Stimulated activated CD8-positive, alpha-beta memory T cell treated with anti-CD3 and anti-CD28 coated beads, Interleukin-2, amount 100 ng/mL, for 1 hour (primary cell): ENCODE measurements at places on chromosomes 7 and 10.

DNA sequence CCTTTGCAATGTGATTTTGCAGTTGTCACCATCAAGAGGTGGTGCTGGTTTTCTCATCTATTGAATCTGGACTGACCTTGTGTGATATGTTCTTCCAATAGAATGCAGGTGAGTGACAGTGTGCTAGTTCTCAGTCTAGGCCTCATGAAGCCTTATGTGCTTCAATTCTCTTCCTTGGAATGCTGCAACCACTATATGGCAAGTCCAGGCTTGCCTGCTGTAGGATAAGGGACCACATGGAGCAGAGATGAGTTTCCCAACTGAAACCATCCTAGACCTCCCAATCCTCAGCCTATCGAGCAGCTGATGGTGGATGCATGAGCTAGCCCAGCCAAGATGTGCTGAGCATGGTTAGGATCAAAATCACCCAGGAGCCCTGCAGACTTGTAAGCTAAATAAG lies 32.6 kb upstream of the ARHGAP21 start:
- no peak for DNase-seq

DNA sequence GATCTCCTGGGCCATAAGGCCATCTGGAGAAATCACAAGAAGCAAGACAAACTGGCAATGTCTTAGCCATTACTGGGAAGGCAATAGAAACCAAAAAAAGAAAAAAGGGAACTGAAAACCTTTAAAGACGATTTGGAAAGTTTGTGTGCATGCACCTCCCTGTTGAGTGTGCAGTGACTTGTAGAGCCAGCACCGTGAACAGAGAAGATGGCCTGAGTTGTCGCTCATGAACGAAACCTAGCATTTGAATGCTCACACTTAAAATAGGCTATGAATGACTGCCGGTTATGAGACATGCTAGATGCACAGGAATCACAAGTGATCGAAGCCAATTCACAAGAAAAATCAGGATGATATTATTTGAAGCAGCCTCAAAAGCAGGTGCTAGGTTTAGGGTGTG lies 151.3 kb upstream of the ADO start:
- DNase-seq: no peak

- no peak for DNase-seq
These were observed 17.8 kb upstream of the IFIT2 start for GRCh38 chr10:89283936-89284475.

DNA sequence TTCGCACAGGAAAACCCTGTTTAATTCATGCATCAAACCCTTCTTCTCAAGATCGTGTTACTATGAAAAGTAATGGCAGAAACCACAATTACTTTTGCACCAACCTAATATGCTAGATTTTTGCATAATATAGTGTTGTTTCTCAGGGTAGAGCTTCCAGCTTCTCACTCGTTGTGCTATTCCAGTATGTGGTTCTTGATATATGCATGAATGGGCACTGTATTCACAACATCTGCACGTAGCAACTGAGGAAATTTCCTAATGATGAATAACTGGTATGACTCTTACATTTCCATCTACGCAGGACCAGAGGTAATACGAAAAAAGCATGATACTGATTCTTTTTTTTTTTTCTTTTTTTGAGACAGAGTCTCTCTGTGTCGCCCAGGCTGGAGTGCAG lies 326.6 kb upstream of the GALNT17 start:
- no peak for DNase-seq

DNA sequence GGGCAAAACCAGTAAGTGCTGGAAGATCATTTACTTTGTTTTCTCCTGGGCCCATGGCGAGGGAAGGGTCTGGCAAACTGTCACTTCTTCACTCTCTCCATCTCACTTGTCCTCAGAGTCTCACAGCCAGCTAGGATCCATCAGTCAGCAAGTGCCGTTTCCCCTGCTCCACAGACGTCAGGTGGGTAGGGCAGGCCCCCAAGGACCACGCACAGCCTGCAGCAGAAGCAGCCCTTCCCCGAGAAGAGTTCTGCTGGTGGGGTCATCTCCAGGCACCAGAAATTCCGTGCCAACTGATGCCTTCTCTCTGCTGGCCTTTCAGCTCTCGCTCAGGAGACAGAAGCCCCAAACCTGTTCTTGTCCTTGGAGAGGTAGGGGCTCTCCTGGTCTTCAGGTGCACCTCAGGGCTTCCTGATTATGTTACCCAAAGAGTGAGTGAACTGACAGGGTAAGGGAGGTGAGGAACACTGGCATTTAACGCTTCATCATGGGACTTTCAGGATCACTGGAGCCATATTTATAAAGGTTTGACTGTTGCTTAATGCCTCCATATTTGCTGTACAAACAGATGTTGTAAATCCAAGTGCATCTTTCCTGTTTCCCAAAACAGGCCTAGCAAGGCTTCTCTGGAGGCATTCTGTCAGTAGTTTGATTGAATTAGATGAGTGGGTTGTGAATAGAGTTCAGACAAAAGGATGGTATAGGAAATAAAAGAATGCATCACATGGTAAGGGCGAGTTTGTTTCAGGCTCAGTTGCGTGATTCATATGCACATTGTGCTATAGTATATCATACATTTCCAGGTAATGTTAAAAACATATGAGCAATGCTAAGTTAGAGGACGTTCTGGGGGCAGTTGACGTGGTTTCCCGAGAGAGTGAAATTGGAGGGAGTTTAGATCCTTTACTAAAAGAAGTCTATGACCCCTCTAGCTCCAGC lies 13.7 kb upstream of the TSPAN15 start:
- DNase-seq: no peak

DNA sequence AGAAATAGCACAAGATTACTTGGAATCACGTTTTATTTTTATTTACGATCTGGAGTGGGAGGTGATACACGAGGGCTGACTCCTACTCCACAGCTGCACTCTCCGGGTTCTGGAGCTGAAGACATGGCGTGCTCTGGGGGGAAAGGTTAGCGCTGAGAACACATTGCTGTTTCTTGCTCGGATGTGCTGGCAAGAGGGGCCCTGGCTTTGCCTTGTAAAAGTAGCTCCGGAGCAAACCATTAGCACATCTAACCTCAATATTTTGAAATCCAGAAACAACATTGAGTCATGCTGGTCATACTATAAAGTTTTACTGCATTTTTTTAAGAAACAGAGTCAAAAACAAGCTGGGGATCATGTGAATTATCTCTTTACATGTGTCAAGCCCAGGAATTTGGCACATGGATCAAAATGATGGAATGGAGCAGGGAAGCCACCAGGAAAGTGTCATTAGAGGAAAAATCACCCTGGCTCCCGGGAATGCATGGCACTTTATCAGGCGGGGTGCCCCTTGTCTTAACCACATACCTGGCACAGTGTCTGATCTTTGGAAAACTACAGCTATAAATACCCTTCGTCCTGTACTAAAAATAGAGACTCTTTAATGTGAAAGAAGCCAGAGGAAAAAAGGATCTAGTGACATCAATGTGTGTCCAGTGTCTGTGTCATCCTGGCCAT lies 31.6 kb upstream of the LYZL1 start:
- DNase-seq: no peak

DNA sequence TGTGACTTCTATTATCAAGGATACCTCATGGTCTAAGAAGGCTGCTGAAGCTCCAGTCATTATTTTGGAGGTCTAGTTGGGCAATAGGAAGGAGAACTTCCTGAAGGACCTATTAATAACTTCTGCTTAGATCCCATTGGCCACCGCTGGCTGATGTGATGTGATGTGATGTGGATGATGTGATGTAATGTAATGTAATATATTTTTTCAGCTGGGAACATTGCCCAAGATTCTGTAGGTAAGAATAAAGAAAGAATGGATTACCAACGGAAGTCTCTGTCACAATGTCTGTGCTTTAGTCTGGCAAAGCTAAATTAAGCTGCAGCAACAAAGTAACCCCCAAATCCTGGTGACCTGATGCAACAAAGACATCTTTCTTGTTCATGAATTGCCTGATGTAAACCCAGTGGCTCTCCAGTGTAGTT lies 233.7 kb downstream of the PTEN start:
- no peak for DNase-seq

- no peak for DNase-seq
These were observed 159.8 kb downstream of the CUX1 start for GRCh38 chr7:101977249-101977648.

DNA sequence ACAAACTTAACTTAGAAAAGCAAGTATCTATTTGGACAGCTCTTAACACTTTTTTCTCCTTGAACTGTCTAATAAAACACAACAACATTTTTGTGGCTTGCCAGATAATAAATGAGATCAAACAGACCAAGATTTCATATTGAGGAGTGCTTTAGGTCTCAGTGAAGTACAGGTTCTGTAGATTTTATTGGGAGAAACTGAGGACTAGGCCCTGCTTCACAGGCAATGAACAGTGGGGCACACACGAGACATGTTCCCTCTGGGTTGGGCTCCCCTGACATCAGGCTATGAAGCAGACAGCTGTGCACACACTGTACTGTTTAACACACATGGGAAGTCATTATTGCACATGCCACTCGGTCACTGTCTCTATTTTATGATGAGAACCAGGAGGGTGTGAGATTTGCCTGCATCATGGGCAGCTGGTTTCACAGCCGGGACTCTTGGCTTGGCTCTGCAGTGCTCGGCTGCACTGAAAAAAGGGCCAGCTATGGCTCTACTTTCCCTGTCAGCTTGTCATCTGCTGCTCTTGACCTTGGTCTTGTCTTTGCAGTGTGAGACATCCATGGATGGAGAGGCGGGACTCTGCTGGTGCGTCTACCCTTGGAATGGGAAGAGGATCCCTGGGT lies 4.2 kb downstream of the IGFBP1 start:
- DNase-seq: no peak

DNA sequence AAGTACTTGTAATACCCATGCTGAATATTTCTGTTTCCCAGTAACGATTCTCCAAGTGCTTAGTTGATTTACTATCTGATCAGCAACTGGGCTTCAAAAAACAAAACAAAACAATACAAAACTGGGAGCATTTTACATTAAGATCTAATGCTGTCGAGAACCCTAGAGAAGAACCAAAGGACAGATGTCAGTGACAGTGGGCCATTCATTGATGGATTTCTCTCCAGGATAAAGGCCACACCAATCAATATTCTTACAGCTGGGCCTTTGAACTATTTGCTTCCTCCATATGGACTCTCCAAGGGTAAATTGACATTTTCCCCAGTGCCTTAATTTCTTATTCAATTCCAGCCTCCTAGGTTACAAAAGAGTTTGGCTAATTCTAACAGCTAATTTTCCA lies 217.5 kb downstream of the ADAM12 start:
- no peak for DNase-seq

GRCh38 chr7:116591202-116592040 lies 66.6 kb downstream of the CAV1 start:
- no peak for DNase-seq

- no peak for DNase-seq
These were observed 95.3 kb downstream of the RNF32 start for GRCh38 chr7:156735851-156736250.

DNA sequence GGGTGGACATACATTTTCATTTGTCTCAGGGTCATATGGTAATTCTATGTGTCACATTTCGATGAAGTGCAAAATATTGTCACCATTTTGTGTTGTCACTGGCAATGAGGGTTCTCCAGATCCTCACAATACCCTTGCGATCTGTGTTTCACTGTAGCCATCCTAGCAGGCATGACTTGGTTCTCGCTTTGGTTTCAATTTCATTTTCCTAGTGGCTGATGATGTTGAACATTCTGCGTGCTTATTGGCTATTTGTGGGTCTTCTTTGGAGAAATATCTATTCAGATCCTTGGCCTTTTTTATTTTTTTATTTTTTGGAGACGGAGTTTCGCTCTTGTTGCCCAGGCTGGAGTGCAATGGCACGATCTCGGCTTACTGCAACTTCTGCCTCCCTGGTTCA lies 24.8 kb upstream of the MNX1 start:
- DNase-seq: no peak

DNA sequence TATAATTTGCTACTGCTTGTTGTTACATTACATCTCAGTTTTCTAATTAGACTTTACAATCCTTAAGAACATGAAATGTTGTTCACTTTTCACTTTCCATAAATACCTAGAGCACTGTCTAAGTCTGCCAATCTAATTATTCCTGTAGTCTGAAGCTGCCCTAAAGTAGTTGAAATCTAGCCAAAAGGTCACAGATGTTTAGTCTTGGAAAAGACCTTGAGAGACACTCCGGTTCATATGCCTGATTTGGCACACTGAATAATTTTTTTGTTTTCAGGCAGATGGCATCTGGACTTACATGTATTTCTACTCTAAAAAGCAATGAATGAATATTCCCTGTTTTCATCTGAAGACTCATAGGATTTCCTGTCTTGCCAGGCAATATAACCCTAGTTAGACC lies 359.1 kb downstream of the ANKRD7 start:
- no peak for DNase-seq

DNA sequence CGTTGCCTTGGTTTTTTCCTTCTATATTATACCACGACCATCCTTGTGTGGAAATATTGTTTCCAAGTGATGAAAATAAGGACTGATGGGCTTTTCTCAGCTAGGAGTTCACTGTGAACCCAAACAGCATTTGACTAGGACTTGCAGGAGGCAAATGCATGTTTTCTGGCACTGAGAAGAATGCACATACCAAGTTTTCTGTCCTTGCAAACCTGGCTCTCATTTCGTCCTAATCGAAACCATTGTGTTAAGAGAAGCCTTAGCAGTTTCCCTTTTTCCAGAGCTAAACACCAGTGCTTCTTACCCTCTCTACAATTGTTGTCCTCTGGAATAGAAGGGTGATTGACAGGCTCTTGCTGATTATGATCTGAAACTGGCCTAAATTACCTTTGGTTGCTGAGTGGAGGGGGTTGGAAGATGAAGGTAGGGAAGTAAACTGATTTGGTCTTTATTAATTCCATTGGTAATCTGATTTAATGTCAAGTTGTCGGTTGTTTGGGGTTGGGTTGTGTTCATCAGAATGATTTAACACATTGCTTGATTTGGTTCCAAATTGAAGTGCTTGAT lies 33.1 kb upstream of the ELMO1 start:
- DNase-seq: no peak

DNA sequence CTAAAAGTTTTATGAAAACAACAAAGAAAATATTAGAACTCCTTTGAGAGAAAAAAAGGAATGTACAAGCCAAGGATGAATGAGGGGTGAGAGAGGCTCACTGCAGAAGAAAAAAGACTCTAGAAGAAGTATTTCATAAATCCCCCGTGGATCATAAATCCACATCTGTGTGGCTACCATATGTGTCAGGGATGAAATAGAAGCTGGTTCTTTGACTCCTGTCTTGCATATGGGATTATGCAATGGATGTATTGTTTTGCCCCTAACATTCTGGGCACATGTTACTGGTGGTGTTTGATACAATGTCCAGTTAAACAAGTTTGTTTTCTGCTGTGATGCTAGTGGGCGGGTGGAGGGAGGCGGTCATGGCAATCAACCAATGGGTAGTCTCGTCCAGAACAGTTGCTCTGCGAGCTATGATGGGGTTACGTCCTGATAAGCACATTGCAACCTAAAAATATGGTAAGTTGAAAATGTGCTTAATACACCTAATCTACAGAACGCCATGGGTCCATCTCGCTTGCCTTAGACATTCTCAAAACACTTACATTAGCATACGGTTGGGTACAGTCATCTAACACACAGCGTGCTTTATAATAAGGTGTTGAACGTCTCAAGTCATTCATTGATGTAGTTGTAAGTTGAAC lies 34.1 kb upstream of the PITRM1 start:
- no peak for DNase-seq
